Spleen (tissue), 13 donors: ENCODE measurements at places on chromosomes 5 and 9. TPM values are rescaled to one million over a fixed set of nuclear protein-coding genes. Genes with fewer than 3 reads are reported as not detected.

DNA sequence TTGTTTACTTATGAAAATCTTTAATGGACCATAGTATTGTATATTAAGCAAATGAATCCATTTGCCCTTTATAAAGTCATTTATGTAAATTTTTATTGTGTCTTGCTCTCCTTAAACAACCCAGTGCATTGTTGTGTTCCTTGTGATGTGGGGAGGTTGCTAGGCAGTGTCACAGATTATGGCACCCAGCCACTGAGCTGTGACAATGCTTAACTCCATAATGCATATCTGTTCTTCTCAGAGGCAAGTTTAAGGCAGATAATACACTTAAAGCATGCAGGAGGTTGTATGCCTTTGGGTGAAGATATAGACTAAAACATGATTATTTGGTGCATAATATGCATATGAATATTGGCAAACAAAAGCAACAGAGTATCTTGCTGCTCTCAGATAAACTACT lies 269.6 kb upstream of the RIOK2 start:
- DNase-seq = no peak

GRCh38 chr5:130096483-130096882 lies 192.2 kb downstream of the CHSY3 start:
- no peak for DNase-seq

DNA sequence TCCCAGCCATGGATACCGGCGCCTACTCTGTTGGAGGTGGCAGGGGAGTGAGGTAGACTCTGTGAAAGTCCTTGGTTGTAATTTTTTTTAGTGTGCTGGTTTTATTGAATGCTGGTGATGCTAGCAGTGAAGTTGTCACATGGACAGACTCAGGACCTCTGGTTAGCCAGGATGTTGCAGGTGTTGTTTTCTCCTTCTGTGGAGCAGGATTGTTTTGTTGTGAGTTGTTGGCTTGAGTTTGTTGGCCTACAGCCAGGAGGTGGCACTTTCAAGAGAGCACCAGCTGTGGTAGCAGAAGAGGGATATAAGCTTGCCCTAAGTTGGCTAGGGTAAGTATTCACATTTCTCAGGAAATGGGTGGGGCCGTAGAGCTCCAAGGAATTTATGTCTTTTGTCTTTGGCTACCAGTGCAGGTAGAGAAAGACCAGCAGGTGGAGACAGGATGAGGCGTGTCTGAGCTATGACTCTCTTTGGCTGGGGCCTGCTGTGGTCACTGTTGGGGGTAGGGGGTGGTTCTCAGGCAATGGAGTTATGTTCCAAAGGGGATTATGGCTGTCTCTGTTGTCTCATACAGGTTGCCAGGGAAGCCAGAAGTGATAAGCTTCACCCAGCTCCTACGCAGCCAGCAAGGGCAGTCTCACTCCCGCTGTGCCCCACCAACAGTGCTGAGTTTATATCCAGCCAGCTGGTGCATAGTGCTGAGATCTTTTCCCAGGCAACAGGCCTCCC lies 248.7 kb downstream of the TAF11L14 start:
- no peak for DNase-seq

DNA sequence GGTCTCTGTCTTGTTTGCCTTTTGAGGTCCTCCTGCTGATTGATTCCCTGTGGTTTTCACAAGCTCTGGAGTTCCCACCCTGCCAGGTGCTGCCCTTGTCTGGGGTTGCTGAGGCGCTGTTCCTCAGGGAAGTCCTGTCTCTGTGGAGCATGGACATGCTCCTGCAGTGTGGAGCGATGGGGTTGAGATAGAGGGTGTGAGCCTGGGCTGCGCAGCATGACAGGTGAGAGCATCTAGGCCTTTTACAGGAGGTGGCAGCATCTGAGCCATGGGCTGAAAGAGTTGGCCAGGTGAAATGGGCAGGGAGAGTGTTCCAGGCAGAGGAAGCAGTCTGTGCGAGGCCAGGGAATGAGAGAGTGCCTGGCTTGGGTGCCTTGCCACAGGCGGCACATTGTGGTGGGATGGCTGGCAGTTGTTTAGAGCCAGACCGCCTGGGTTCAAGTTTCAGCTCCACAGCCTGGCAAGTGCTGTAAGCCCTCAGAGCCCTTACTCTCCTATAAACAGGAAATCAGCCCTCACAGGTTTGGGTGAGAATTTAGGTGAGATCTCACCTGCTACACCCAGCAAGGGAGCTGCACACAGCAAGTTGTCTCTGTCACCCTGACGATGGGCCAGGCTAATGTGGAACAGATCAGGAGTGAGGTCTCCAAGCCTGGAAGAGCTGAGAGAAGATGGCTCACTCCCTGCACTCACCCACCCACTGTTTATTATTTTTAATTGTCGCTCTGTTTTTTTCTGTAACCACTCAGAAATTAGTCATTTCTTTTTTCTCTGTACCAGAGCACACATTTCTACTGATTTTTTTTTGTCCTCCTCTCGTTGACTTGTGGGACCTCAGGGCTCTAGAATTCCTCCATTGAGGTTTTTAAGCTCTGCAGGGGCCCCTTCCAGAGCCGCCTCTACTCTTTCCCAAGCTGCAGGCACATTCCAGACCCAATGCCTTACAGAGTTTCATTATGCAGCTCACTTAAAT lies 19.6 kb downstream of the TCOF1 start:
- no peak for DNase-seq

DNA sequence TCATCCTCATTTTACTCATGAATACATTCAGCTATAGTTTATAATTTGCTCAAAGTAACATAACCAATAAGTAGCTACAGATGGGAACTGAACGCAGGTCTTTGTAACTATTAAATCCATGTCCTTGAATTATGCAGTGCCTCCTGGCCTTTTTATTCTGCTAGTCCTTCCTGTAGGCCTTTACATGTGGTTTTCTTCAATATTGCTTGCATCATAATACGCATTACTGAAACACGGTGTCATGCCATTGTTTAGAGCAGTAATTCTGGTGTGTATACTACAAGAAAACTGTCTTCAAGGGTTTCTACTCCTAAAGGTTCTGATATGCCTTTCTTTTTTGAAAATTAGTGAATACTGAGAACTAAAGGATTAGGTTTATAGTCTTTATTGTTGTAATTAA lies 20.7 kb downstream of the CWC27 start:
- no peak for DNase-seq

- DNase-seq = peak; percentile 56
Observed at GRCh38 chr5:135571066-135571609, 7.7 kb downstream of the CXCL14 start.

GRCh38 chr9:96453625-96454024 lies 3.7 kb downstream of the HABP4 start:
- DNase-seq = no peak

- DNase-seq = no peak
Observed at GRCh38 chr5:165425594-165425993, 1920.2 kb downstream of the MAT2B start.

Gene TAF11L5
- not detected for total RNA-seq

Gene MOB3B
- total RNA-seq = 20.7 TPM

Gene FCN1
- 205 TPM for total RNA-seq

Gene RNF224
- not detected for total RNA-seq

Gene OR1B1
- total RNA-seq = not detected
